ENCODE measurements at places on chromosomes 16 and 17. TPM values are rescaled to one million over a fixed set of nuclear protein-coding genes. Genes with fewer than 3 reads are reported as not detected.

GRCh38 chr16:28167730-28168129 lies 44.0 kb downstream of the XPO6 start:
- DNase-seq, result no peak

DNA sequence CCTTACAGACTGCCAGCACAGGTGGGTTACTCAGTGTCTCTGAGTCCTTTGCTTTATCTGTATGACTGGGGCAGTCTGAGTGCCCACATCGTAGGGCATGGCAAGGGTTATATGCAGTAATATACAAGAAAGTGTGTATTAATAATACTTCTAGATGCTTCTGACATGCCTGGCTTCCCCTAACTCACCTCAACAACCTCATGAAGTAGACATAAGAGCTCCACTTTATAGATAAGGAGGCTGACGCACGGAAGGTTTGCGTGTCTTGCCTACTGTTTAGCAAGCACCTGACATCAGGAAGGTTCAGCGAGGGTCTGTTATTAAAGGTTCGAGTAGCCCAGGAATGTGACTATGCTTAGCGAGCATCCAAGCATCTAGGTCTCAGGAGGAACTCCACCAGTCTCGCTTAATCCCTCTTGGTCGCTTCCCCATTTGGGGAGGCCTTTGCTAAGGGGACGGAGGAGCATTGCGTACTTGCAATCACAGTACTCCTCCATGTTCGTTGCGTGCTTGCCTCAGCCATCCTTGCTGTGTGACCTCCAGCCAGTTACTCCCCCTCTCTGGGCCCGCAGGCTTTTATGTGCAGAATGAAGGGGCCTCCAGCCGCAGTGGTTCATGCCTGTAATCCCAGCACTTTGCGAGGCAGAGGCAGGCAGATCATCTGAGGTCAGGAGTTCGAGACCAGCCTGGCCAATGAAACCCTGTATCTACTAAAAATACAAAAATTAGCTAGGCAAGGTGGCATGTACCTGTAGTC lies 1.6 kb downstream of the KCNG4 start:
- no peak for DNase-seq

DNA sequence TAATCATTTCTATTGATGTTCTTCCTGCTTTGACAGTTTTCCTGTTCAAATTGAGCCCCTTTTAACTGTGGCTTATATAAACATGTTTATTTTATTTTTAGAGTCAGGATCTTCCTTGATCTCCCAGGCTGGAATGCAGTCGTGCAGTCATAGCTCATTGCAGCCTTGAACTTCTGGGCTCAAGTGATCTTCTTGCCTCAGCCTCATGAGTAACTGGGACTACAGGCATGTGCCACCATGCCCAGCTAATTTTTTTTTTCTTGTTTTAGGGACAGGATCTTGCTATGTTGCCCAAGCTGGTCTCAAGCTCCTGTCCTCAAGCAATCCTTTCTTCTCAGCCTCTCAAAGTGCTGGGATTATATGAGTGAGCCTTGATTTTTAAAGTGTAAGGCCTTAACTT lies 14.7 kb downstream of the PHKB start:
- no peak for DNase-seq

DNA sequence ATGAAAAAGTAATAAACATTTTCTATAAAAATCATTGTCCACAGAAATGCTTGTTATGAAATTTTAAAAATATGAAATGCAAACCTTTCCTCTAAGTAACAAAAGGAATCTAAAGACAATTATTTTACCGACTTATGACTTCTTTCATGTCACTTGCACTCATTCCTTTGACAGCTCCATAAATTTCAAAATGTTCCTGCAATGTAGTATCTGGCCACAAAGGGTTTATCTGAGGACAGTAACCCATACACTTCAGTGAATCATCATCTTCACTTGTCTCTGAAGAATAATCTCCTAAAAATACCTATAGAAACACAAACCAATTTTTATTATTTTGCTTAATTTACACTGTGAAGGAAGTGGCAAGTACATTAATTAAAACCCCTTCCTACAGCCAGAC lies 25.6 kb upstream of the ABCA10 start:
- DNase-seq, result no peak

DNA sequence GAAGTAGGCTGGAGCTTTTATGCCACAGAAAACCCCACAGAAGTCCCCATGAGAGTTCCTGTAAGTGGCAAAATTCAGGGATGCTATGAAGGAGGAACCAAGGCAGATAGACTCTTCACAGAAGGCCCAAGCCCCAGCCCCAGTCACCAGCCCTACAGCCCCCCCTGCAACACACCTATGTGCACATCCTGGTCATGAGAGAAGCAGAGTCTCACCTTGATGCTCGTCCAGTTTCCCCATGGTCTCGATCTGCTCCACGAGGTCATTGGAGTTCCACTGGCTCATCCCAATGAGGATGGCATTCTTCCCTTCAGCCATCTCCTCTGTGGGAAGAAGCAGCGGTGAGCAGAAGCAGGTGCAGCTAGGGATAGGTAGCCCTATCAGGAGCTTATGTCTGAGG lies 31.2 kb downstream of the PITPNM3 start:
- DNase-seq, result no peak

DNA sequence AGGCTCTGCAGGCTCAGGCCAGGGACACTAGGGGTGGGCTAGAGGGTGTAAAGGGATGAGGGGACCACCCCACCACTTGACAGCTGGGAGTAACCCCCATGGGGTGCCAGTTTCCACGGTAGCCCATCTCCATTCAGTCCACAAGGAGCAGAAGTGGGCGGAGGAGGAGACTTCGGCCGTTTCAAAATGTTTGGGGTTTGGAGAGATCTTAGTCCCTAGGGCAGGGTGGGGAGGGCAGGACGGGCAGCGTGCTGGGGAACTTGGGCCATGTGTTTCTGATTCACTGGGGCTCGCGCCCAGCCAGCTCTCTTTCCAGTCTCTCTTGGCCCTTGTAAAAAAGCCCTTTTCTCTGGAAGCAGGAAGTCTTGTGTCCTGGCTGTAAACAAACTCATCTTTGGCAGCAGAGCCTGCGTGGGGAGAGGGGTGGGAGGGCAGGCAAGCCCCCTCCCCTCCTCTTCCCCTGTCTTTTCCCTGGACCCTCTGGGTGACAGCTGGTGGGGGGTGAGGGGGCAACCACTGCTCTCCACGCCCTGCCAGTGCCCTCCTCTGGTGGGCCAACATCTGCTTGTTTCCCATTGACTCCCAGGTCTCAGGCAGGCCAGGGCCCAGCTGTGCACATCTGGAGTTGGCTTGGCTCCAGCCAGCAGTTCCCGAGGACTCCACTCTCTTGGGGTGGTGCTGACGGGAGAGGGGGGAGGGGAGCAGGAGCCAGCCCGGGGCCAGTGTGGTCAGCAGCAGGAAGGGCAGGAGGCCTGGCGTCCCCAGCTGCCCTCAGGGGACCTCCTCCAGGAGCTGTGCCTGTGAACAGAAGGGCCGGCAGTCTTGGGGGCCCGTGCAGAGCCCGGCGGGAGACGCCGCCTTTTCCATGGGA lies 8.1 kb downstream of the CYGB start:
- DNase-seq, result no peak

DNA sequence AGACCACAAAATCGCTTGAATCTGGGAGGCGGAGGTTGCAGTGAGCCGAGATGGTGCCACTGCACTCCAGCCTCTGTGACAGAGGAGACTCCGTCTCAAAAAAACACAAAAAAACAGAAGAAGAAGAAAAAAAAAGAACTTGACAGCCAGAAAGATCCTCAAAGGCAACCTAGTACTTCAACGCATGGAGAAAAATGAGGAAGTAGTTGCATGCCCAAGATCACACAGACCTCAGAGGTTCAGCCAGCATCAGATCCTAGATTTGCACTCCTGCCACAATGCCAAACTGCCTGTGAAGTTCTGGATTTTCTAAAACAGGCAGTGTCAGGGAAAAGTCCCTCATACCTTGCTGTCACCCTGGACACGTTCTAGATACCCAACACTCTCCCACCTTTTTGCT lies 1.5 kb downstream of the ATPAF2 start:
- DNase-seq, result no peak

Gene USP10
- polyA plus RNA-seq, result 79.3 TPM

Gene ITGAX
- polyA plus RNA-seq, result 0.15 TPM
